ENCODE measurements at places on chromosomes 11 and 22. TPM values are rescaled to one million over a fixed set of nuclear protein-coding genes. Genes with fewer than 3 reads are reported as not detected.

POU2AF2 gene
- not detected for total RNA-seq

LRRC10B gene
- not detected for total RNA-seq

PKP3 gene
- not detected for total RNA-seq

OR51A4 gene
- total RNA-seq, result not detected

PRR33 gene
- not detected for total RNA-seq

GDPD4 gene
- total RNA-seq, result not detected

F2 gene
- 0.71 TPM for total RNA-seq

All from T-helper 1 cell treated with Interleukin-12 subunit alpha and Interleukin-12 subunit beta and Interleukin-4 antibody, amounts not matched to agents 30 ng/mL and 1 ng/mL, for 36 hours (primary cell).